ENCODE measurements at places on chromosomes 12 and 14. TPM values are rescaled to one million over a fixed set of nuclear protein-coding genes. Genes with fewer than 3 reads are reported as not detected.
A peak's percentile ranks its signal among the peaks of the same experiment; 100 is the strongest.

SYCP3 gene
- 0.30 TPM for total RNA-seq

NGB gene
- total RNA-seq: not detected

GRCh38 chr14:22502007-22502406, 87.0 kb downstream of the DAD1 start:
- peak overlapping the region; percentile 92 for H3K27ac ChIP-seq
- H3K27me3 ChIP-seq: no peaks in the 10 kb centered on the region
- H3K4me1 ChIP-seq: peaks cover 69% of the 10 kb centered on the region
- DNase-seq: no peak
- H3K36me3 ChIP-seq: peaks cover 97% of the 10 kb centered on the region
- peak overlapping the region; percentile 80 for H3K4me3 ChIP-seq

- peaks cover 15% of the 10 kb centered on the region for H3K4me1 ChIP-seq
- peaks cover 3% of the 10 kb centered on the region for H3K36me3 ChIP-seq
- DNase-seq: no peak
- H3K27me3 ChIP-seq: no peaks in the 10 kb centered on the region
Measured at GRCh38 chr12:89875225-89875624, 166.6 kb upstream of the ATP2B1 start.

HHIPL1 gene
- total RNA-seq: 0.10 TPM

DNA sequence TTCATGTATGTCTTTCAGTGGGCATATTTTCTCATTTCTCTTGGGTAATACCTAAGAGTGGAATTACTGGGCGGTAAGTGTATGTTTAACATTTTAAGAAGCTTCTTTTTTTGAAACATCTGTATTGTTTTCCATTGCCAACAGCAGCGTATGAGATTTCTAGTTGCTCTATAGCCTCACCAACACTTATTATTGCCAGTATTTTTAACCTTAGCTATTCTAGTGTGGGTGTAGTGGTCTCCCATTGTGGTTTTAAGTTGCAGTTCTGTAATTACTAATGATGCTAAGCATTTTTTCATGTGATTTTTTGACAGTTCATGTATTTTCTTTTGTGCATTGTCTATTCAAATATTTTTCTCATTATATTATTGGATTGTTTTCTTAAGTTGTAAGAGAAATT, 101.9 kb upstream of the EEA1 start:
- no peaks in the 10 kb centered on the region for H3K36me3 ChIP-seq
- no peak overlapping the region for H3K4me3 ChIP-seq
- DNase-seq: no peak
- H3K27me3 ChIP-seq: peaks cover 3% of the 10 kb centered on the region

DNA sequence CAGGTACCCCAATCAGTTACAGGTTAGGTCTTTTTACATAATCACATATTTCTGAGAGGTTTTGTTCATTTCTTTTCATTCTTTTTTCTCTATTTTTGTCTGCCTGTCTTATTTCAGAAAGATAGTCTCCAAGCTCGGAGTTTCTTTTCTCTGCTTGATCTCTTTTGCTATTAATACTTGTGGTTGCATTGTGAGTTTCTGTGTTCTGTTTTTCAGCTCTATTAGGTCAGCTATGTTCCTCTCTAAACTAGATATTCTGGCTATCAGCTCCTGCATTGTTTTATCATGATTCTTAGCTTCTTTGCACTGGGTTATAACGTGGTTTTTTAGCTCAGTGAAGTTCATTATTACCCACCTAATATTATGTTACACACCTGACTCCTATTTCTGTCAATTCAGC, 914.1 kb downstream of the TRHDE start:
- H3K4me1 ChIP-seq: no peaks in the 10 kb centered on the region
- no peaks in the 10 kb centered on the region for H3K27me3 ChIP-seq
- H3K4me3 ChIP-seq: no peak overlapping the region
- no peak overlapping the region for H3K27ac ChIP-seq
- no peaks in the 10 kb centered on the region for H3K36me3 ChIP-seq

ARHGAP9 gene
- total RNA-seq: 171 TPM

Measured in activated CD4-positive, alpha-beta memory T cell treated with anti-CD3 and anti-CD28 coated beads, Interleukin-2, amount 10 ng/mL, durations not matched to agents 7 days and 5 days (primary cell).